GM12864 (cell line): ENCODE measurements at places on chromosomes 6 and 20.

DNA sequence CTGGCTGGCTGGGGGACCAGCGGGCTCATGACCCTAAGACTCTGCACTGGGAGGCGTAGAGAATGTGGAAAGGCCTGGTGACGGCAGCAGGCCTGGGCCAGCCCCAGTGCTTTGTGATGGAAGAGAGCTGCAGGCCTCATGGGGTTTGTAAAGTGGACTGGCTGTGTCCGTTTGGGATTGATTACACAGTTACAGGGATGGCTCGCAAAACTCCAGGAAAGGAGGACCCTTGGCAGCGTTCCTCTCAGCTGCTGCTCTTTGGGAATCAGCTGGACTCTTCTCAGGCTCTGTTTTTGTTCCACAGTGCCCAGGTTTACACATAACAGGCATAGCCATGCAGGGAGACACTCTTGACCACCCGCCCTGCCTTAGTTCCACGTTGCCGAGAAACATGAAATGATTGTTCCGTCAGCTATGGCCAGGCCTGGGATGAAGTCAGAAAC is 89.0 kb downstream of the SLX4IP start:
- no peak for DNase-seq

GRCh38 chr6:54910921-54911320 is 64.3 kb downstream of the FAM83B start:
- no peak for DNase-seq

DNA sequence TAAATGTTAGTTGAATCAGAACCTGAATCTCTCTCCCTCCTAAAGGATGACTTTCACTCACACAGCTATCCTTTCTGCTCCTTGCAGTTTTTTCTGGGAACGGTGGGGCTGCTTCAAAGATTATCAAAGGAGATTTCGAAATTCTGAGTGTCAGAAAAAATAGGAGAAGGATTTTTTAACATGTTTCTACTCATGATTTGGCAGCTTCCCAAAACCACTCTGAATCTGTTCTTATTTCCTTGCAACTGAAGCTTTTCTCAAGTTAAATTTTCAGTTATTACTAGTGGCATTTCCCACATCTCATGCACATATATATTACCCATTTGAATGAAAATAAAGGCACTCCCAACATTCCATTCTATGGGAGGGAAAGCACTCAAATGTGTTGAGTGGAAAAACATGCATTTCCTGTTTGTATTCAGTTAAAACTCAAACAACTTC is 123.6 kb downstream of the LCA5 start:
- DNase-seq: no peak

DNA sequence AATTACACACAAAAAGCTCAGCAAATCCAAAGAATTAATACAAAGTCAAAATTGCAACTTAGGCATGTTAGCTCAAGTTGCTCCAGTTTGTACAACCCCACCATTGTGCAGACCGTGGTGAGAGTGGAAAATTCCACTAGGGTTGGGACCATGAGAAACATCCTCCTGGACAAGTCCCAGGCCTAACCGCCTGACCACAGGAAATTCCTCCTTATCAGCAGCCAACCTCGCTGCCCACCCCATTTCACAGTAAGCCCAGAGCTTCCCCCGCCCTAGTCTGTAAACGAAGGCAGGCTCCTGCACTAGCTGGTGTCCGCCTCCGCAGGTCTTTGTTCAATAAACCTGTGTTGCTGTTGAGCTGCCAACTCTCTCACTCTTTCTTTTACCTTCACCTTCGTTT is 1023.3 kb downstream of the EYS start:
- no peak for DNase-seq

DNA sequence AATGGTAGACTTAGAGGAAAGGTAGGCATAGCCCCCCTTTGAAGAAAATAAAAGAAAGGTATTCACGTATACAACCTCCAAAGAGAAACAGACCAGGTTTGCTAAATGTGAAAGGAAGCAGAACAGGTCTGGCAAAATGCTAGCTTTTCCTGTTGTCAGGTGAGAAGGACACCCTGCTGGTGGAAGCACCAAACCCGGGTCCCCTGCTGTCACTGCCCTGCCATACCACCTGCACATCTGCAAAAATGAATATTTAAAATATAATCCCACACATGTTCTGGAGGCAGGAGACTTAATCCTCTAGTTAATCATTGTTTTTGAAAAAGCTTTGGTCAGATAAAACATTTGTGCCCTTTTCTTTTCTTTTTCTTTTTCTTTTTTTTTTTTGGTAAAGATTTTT is 48.9 kb upstream of the OLIG3 start:
- DNase-seq: no peak

GRCh38 chr6:43497129-43497396 is 13.1 kb downstream of the LRRC73 start:
- no peak for DNase-seq

- DNase-seq: no peak
Observed at GRCh38 chr6:52904562-52905279, 4.8 kb downstream of the GSTA3 start.

- no peak for DNase-seq
Observed at GRCh38 chr6:110799189-110799588, 16.1 kb downstream of the CDK19 start.

DNA sequence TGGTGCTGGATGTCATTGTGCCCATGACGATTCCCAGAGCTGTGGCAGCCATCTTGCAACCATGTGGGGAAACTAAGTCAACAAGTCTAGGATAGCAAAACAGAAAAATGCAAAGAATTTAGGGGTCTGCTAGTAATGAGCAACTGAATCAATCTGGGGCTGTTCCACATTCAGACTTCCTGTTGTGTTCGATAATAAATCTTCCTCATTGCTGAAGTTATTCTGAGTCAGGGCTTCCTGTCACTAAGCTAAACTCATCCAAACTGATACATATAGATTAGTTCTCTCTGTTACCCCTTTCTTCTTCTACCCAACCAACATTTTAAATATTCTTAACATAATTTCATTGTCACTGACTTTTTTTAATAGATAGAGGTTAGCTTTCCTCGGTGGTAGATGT is 205.9 kb downstream of the HACE1 start:
- DNase-seq: no peak

DNA sequence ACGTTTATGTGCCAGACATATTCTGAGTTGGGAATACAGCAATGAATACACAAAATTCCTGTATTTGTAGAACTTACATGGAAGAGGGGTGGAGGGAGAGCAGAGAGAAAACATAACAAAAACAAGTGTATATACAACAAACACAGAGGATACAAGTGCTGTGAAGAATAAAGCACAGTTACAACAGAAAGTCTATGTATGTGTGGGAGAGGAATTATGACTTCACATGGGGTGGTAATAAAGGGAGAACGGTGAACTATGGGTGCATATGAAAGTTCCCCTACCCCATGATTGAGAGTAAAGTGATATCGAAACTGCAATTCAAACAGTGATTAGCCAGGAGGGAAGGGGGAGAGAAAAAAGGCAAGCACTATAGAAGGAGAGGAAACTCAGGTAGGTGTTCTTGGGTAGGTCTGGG is 24.6 kb downstream of the HBS1L start:
- DNase-seq: peak; percentile 70

- no peak for DNase-seq
Observed at GRCh38 chr20:58600756-58601155, 50.3 kb upstream of the STX16 start.

DNA sequence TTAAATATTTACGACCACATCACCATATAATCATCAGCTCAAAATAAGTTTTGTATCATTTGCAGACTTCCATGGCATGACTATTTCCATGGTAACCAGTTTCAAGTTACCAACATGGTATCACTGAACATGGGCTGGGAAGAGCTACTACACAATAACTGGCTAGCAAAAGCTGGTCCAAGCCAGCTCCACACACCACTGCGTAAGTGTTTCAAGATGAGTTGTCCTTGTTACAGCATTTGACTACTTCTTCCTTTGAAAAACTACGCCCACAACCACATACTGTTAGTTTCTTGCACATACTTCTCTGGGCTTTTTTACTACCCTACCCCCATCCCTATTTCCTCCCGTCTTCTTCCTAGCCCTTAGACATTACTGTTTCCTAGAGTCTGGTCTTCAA is 8.5 kb downstream of the CD164 start:
- DNase-seq: peak; percentile 77

GRCh38 chr20:40481337-40481736 is 207.7 kb downstream of the MAFB start:
- no peak for DNase-seq

DNA sequence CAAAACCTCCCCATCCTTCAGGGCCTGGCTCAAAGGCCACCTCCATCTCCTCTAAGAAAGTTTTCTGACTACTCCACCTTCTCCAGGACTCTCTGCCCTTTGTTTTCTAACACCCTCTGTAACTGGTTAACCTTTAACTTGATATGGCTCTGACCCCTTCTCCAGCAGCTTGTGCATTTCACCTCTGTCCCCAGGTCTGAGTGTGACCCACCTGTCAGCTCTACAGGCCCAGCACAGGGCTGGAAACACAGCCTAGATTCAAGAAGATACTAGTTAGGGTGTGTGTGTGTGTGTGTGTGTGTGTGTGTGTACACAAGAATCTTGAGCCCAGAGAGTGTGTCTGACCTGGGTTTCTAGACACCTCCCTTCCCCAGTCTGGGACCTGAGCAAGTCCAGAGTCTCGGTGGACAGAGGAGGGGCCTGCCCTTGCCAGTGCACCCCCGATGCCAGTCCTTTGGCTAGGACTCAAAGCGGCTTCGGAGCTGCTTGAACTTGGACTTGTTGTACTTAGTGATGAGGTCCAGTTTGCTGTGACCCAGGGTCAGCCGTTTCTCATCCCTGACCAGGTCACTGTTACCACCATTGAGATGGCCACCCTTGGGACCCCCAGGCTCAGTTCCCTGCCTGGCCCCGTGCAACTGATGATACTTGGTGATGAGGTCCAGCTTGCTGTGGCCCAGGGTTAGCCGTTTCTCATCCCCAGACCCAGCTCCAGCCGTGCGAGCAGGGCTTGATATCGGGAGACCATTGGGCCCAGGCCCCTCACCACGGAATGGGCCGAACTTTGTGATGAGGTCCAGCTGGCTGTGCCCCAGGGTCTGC is 1.7 kb upstream of the EIF6 start:
- DNase-seq: no peak

GRCh38 chr6:91330896-91331295 is 744.0 kb upstream of the MAP3K7 start:
- DNase-seq: no peak
